EH (cell line): ENCODE measurements at places on chromosomes 16 and 17.

- no peak for DNase-seq
These were observed 90.3 kb downstream of the KATNIP start for GRCh38 chr16:27640277-27640600.

- no peak for DNase-seq
These were observed 366.2 kb upstream of the TNRC6C start for GRCh38 chr17:77592106-77592865.

DNA sequence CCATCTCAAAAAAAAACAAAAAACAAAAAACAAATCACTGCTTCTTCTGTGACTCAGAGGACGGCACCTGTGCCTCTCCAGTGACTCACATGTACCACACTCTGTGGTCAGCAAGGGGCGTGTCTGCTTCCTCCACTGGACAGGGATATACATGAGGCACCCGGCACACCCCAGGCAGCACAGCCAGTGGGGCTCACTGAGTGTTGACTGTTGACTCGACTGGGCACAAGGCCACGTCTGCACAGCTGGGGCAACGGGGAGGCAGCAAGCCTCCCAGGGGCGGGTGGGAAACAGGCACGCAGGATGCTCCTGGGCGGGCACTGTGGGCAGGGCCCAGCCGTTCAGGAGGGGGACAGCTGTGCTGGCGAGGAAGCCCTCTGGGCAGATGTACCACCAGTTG is 64.1 kb downstream of the TIMM22 start:
- DNase-seq: peak; percentile 96

GRCh38 chr16:81928975-81929374 is 82.3 kb downstream of the SDR42E1 start:
- no peak for DNase-seq

GRCh38 chr16:4111748-4112696 is 4.2 kb downstream of the ADCY9 start:
- peak; percentile 55 for DNase-seq

DNA sequence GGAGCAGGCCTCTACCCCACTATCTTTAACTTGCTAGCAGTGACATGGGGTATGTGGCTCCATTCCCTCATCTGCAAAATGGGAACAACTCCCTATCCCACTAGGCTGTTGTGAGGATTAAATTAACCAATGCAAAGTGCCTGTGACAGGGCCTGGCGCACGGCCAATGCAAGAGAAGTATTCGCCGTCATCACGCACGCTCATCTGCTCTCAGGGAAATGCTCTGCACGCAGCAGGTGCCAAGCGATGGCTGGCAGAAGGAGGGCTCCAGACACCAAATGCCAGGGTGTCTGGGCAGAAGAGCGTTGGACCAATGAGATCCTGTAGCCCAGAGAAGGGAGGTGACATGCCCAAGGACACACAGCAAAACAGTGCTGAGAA is 17.3 kb downstream of the FAM83G start:
- no peak for DNase-seq
